ENCODE measurements at places on chromosomes 16 and 17.

- no peak for DNase-seq
These were observed 36.6 kb downstream of the CYLD start for GRCh38 chr16:50778284-50779163.

DNA sequence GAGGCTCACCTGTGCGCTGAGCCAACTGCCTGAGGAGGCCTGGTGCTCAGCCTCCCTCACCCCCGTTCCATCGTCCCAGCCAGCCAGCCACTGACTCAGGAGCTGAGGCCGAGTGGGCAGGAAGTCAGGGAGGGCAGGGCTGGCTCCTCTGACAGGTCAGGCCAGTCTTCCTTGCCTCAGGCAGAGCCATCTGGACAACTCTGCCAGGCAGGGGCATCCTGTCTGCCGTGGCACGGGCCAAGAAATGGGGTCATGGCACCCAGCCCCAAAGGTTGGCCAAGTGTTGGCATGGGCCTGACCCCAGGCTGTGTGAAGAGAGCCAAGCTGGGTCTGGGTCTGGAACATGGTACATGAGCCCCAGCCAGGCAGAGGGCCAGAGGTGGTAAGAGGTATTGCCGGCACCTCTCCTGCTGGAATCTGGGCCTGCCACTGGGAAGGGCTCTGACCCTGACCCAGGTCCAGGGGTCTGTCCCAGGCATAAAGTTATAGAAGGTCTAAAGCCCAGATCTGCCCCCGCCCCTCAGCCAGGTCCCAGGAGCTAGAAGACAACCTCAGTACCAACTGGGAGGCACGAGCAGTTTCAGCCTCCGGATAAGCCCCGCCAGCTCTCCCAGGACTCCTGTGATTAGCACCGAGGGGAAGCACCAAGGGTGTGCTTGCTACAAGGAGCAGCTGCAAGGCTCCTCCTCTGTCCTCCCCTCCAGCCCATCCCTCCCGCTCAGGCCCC lies 2.5 kb upstream of the VASN start:
- DNase-seq, result no peak

- DNase-seq, result no peak
These were observed 406.3 kb downstream of the NPIPA8 start for GRCh38 chr16:17930280-17930679.

DNA sequence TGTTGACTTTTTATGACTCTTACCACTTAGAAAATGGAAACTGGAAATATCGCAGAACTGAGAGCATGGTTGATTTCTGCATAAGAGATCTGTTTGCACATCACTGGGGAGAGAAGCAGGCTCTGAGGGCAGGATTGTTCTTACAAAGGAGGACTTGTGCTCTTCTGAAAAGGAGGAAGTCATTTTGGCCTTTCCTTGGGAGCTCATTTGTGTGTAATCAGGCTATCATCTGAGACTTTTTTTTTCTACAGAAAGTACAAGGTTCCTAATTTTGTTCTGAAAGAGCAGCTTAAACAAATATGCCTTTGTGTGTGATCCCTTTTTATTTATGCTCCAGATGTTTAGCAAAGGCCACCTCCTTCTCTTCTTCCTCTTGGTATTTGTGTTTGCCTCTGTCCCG lies 145.7 kb upstream of the CACNG5 start:
- DNase-seq, result no peak

DNA sequence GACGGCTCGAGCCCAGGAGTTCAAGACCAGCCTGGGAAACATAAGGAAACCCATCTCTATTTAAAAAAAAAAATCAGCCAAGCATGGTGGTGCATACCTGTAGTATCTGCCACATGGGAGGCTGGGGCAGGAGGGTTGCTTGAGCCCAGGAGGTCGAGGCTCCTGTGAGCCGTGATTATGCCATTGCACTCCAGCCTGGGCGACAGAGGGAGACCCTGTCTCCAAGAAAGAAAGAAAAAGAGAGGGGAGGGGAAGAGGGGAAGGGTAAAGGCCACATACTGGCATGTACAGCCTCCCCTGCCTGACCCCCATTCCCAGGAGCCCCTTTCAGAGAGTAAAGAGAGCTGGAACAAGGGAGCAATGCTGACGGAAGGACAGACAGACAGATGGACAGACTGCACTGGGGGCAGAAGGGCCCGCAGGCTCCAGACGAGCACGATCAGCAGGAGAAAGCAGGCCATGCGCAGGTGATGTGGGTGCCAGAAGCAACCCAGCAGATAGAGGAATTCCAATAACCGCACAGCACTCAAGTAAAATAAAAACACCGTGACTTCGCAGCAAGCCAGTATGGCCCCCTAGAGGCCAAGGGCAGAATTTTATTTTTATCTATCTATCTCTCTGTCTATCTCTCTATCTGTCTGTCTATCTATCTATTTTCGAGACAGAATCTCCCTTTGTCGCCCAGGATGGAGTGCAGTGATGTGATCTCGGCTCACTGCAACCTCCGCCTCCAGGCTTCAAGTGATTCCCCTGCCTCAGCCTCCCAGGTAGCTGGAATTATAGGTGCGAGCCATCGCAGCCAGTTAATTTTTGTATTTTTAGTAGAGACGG lies 27.1 kb upstream of the SNN start:
- DNase-seq, result no peak

GRCh38 chr16:27820646-27821345 lies 242.7 kb downstream of the GSG1L start:
- DNase-seq, result no peak

DNA sequence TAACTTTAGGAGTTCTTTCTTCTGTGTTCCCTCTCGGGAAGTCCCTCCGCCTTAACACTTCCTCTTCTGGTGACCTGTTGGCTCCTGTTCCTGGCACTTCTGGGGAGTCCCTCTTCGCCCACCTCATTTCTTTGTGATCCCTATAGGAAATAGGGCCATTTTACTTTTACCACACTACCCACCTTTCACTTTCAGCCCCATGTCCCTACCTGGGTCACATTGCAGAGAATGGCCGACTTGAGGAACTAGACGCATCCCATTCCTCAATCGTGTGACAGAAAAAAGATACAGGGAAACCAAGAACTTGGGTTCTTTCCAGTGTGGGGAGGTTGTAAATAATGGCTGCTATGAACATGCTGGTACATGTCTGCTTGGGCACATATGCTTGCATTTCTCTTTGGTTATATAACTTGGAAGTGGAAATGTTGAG lies 6.6 kb downstream of the IL21R start:
- no peak for DNase-seq

DNA sequence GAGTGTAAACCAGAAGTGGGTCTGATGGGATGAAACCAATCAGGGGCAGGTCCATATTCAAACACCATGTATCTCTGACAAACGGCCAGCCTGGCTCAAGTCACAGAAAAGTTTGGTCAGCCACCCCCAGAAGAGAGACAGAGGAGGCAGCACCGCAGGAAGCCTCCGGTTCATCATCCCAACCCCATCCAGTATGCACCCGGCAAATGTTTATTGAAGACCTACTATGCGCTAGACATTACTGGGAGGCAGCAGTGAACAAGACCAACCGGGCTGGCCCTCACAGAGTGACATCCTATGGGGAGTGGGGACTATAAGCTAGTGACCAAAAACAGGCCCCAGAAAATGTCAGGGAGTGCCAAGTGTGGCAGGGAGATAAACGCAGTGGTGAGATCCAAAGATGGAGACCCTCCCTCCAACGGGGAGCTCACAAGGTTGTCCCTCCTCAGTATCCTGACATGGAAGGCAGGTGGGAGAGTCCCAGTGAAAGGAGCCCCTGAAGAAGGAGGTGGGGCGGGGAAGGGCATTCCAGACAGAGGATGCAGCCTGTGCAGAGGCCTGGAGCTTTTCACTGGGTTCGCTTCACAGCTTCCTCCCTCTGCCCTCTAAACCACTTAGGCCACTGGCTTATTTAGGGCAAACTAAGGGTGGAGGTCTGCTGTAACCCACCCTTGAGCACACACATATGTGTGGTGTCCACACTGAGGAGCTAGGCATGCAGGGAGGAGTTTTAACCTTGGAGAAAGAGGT lies 2.0 kb downstream of the GSG1L start:
- DNase-seq, result no peak

DNA sequence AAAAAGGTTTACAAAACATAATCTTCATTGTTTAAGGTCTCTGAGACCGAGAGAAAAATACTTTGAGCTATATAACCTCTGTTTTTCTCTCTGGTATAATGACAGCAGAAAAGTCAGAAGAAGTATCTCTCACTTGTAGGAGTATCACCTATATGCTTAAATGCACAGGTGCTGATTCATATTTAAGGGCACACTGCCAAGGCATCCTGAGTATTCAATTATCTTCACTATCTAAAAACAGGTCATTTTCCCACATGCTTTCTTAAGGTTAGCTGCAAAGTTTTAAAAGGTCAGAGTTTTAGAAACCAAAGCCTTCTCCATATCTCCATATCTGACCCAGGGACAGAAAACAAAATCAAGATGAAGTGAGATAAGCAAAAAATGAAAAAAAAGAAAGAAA lies 99.3 kb upstream of the C17orf78 start:
- no peak for DNase-seq

DNA sequence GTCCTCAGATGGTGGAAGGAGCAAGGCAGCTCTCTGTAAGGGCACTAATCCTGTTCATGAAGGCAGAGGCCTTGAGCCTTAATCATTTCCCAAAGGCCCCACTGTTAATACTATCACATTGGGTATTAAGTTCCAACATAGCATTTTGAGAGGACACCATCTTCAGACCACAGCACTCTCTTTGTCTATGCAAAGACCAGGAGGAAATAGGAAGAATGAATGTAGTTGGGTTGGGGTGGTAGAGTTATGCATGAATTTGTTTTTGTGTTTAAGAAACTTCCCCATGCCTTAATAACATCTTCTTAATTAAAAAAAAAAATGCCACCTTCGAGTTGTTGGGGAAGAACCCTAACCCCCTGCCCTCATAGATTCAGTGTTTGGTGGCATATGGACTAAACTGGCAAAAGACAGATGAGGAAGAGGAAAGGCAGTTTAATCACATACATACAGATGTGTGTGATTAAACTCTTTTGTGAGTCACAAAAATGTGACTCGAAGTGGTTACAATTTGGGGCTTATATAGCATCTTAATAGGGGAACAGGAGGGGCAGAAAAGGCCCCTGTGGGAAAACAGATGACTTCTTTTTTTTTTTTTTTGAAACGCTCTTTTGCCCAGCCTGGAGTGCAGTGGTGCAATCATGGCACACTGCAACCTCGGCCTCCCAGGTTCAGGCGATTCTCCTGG lies 35.0 kb upstream of the SLC5A10 start:
- DNase-seq, result no peak

- no peak for DNase-seq
These were observed 27.0 kb downstream of the RSL1D1 start for GRCh38 chr16:11824362-11824761.

GRCh38 chr16:78142788-78143187 lies 43.3 kb downstream of the WWOX start:
- DNase-seq, result no peak

DNA sequence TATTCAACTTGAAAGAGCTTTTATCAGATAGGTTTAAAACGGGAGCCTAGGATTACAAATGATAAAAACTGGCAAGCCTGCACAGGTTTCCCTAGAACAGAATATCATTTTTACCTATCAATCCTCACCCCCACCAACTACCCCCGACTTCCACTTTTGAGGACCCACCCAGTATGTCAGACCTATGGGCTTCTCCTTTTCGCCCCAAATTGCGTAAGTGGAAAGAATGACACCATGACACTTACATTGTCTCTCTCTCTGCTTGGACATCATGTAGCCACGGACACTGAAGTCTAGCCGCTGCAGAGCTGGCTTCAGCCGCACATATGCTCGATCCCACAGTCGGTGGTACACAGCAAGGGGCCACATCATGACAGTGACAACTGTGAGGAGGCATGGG lies 7.4 kb upstream of the PSMC3IP start:
- no peak for DNase-seq

DNA sequence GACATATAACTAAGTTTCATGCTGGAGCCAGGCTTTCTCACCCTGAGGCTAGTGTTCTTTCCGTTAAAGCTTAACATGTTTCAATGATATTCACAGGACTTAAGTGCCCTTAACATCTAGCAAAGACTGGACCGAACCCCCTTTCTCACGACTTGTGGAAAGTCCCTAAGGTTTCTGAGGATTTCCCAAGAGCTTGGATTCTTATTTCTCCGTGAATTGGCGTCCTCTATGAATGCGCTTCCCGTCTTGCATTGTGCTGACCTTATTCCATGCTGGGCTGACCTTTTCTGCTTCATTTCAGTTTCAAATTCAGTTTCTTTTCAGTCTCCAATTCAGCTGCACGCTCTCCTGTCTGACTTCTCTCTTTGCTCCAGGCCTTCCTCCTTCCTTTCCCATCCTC lies 206.4 kb downstream of the HS3ST3A1 start:
- no peak for DNase-seq

DNA sequence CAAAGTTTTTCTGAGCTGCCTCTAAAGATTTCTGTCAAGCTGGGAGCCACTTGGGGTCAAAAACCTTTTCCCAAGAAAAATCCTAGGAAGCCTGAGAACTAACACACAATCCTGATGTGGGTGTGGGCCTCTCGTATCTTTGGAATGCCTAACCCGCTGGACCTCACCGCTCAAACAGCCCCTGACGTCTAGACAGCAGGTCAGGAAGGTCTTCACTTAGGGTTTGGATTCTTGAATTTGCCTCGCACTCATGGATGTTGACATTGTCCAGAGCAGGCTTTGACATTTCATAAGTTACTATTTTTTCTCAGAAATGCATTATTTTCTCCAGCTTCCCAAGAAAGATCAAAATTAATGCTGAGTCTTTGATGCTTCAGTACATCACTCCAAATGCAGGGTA lies 18.9 kb downstream of the TEX2 start:
- no peak for DNase-seq

DNA sequence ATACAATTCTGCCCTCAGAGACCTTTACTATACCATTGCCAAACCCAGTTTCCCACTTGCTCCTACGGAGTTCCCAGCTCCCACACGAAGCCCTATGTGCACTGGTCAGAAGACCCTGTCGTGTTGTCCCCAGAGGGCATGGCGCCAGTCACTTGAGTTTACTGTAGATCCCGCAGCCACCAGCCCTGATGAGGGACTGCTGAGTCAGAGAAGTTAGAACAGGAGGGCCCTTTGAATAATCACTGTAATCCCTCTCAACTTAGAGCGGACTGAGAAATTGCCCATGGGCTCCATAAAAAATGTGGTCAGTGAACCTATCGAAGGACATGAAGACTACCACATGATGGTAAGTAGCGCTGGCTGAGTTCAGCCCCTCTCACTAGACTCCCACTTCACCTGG lies 9.2 kb downstream of the UBFD1 start:
- DNase-seq, result no peak

GRCh38 chr16:73232555-73233328 lies 184.8 kb upstream of the ZFHX3 start:
- DNase-seq, result no peak

DNA sequence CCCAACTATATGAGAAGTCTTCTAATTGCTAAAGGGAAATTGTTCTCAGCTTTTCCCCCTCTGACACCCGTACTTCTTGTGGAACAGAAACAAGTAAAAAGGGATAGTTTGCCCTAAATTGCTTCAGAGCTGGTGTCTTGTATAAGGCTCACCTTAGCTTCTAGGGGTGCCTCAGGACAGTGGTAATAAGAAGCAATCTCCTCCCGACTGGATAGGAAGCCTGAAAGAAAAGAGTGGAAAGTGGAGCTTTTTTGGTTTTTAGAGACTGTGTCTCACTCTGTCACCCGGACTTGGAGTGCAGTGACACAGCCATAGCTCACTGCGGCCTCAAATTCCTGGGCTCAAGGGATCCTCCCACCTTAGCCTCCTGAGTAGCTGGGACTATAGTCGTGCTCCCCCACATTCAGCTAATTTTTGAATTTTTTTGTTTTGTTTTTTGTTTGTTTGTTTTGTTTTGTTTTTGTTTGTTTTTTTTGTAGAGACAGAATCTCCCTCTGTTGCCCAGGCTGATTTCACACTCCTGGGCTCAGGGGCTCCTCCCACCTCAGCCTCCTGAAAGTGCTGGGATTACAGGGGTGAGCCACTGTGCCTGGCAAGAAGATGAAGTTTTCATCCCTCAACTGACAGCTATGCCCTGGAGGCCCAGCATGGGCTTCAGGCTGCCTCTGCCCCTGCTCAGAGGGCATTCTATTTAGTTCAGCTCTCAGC lies 3.4 kb downstream of the TAT start:
- DNase-seq, result no peak

All from stimulated activated CD8-positive, alpha-beta memory T cell treated with anti-CD3 and anti-CD28 coated beads, Interleukin-4, amount 100 ng/mL, for 1 hour (primary cell).